Lower lobe of right lung (tissue), 2 donors: ENCODE measurements at places on chromosomes 2 and 18. TPM values are rescaled to one million over a fixed set of nuclear protein-coding genes. Genes with fewer than 3 reads are reported as not detected.

Gene AFF3
- 57.3 TPM for total RNA-seq

Gene CLEC4F
- total RNA-seq, result 0.71 TPM

GRCh38 chr18:65974758-65975157, 223.9 kb downstream of the CDH7 start:
- DNase-seq, result no peak

DNA sequence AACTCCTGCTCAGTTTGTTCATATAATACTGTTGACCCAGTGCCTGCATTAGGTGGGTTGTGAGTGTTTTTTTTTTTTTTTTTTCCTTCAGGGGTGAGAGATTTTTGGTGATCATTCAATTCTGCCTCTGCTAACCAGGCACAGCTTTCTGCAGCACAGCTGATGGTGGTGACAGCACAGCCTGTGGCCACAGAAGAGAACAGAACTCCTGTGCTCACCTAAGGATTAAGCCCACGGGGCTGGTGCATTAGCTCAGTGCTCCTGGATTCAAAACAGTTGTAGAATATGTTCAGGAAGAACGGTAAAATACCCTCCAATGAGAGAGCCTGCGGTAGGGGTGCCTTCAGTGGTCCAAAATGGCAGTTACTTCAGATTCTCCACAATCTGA, 42.0 kb downstream of the PKP4 start:
- DNase-seq, result no peak

GRCh38 chr2:234594715-234595114, 97.8 kb upstream of the ARL4C start:
- no peak for DNase-seq

- DNase-seq, result no peak
Observed at GRCh38 chr18:6751222-6751621, 21.7 kb downstream of the ARHGAP28 start.

Gene SCN7A
- 69.0 TPM for total RNA-seq

DNA sequence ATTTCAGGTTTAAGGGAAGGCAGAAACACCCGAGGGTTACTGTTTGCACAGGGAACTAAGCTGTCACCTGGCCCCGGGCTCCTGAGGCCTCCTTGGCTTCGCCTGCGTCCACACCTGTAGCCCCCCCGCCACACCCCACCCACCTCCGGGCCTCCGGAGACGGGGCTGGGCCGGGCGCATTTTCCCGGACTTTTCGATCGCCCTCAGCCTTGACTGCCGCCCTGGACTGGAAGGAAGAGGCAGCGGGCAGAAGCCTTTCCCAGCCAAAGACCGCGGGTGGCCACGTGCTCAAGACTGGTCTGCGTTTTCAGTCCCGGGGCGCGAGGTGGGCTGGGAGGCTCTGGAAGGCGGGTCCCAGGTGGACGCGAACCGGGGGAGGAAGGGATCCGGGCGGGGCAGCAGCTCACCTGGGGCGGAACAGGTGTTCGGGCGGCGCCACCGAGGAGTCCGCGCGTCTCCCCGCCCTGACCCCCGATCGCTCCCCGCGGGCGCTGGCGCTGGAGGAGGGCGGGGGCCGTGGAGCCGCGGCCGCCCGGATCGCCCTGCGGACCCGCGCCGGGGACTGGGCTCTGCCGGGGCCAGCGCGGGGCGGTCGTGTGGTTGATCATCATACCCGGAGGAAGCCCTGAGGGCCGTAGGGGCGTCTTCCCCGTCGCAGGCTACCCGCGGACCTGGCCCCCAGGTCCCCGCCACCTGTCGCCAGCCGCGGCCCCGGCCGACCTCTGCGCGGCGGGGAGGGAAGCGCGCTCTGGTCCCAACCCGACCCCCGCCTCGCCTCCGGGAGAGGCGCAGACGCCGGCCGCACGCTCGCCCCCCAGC, 3.2 kb downstream of the ID2 start:
- DNase-seq, result peak; percentile 79

DNA sequence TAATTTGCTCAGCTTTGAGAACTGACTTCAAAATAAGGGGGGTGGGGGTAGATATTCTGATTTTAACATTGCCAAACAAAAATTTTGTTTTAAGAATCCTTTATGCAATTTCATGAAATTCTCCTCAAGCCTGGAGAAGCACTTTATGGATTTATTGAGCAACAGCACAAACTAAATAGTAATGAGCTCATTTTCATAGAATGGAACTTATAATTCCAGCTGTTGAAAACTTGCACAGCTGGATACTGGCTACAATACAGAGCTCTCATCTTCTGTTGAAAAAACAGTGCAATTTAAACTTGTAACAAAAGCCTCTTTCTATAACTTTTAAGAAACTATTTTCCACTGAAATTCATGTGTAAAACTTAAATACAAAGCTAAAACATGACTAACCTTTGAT, 137.6 kb upstream of the FN1 start:
- DNase-seq, result no peak

DNA sequence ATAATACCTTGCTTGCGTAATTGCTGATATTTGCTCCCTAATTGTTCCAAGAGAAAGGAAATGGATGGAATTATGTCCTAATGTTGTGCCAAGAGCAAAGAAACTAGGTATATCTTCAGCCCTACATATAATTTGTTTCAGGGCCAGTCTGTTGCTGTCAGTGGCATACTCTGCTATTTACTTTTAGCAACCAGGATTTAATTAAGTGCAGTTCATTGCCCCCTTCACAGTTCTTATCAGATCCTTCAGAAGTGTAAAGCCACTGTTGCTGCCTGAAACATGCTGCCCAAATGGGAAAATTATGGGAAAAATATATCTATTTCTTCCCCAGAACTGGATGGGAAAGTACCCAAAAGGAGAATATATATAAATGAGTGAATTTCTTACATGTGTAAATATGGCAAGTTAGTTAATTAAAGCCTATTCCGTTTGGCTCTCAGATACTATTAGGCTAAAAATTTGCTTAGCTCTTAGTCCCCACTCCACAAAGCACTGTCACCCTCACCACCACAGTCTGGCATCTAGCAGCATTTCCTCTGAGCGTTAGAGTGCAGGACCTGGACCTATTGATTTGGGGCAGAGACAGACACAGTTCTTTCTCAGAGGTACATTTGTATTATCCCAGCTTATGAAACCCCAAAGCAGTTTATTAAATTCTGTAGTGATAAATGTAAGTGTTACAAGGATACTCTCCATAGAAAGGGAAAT, 72.8 kb upstream of the DTNA start:
- DNase-seq, result no peak

Gene ALPI
- not detected for total RNA-seq

DNA sequence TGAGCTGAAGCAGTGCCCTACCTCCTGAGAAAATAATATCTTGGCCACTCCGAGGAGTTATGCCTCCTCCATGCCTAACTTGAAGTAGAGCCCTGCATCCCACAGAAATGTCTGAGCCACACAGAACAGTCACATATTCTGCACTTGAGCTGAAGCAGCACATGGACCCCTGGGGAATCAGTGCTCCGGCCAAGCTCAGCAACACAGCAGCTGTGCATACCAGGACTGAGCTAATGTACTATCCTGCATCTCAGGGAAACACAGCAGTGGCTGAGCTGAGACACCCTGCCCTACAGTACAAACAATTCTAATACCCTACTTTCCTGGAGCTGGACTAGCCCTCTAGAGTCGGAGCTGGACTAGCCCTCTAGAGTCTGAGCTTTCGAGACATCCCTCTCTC, 166.9 kb downstream of the ZNF516 start:
- DNase-seq, result no peak

DNA sequence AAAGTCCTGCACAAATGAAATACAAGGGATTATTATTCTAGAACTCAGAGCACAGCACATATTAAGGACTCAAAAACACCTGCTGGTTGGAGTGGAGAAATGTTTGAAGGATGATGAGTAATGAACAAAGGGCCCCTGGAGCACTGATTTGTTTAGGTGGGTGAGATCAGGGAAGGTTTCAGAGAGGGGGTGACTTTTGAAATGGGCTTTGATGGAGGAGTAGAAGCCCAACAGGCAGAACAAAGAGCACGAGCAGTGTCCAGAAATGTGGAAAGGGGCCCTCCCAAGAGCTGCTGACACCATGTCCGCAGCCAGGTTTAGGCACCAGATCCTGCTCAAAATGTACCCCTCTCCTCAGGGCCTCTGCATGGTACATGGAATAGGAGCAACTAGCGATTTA, 23.8 kb downstream of the KCNK3 start:
- DNase-seq, result no peak

- no peak for DNase-seq
Observed at GRCh38 chr2:26617588-26618083, 23.5 kb downstream of the CIB4 start.

DNA sequence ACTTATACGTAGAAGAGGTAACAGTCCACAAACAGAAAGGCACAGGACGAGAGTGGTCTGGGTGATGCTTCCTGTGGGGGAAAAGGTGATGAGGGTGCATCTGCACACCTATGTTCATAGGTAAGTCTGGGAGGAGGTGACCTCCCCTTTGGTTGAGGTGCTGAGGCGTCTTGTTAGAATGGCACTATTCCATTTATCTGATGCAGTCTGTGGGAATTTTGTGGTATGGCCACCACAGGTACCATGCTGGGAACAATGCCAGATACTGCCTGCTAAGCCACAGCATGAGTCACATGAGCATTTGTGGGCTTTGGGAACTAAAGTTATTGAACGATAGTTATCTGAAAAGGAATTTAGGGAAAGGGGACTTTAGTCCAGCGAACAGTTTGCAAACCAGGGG, 27.9 kb downstream of the IL37 start:
- no peak for DNase-seq

- no peak for DNase-seq
Observed at GRCh38 chr2:217673627-217674026, 329.2 kb downstream of the TNS1 start.

DNA sequence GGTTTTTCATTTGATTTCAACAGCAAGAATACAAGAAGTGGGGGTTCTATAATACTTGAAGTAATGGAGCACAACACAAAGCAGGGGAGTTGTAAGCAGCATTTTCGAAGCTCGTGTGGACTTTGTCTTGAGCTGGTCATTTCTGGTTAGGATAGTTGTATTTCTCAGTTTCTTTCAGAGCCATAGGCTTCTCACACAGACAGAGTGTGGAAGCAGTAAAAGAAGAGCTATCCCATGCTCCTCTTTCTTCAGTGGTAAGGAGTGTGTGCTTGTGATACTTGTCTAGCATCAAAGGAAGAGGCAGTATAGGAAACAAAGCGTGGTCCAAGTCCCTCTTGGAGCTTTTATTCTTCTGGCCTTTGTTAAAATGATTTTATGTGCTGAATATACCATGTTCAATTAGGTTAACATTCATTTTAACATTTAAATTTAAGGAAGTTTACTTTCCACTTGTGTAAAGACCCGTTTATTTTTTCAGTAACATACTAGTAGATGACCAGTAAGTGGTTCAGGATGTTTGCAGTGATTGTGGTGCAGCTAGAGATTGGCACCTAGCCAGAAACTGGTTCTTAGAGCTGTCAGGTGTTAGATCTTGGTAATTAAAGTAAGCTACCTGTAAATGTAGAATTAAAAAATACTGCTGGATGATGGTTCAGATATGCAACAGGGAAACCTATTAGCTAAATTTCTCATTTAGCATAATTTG, 14.6 kb downstream of the CCNYL1 start:
- DNase-seq, result no peak

DNA sequence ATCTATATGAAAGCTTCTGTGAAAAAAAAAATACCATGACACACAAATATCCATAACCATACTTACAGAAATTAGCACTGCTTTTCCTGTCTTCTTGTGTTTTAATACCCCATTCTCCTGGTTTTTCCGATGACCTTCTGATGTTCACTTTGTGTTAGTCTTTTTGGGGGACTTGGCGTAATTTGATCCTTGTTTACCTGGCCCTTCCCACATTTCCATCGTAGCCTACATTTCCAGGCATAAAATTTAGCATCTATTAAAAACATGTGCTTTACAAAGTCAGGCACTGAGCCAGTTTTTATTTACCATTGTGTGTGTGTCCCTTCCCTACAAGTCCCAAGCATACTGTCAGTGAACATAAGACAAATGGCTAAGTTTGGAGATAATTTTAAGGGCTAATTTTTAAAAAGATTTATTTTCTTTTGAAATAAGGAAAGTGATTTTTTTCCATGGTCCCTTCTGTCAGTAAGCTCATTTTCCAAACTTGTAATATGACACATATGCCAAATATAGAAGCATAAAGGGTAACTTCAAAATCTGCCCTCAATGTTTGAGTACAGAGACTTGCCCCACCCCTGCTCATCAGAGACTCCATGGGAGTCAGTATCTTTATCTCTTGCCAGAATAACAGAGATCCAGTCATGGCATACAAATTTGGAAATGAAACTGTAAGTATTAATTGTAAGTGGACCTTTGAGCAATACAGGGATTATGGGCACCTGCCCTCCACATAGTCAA, 27.3 kb downstream of the SESTD1 start:
- no peak for DNase-seq

GRCh38 chr2:231664727-231665126, 43.6 kb upstream of the PTMA start:
- no peak for DNase-seq
